ENCODE measurements at places on chromosomes 1 and 21.

GRCh38 chr1:84947536-84948410, 49.1 kb downstream of the MCOLN2 start:
- no peak for DNase-seq

- no peak for DNase-seq
Observed at GRCh38 chr1:47717341-47717740, 279.5 kb downstream of the FOXD2 start.

DNA sequence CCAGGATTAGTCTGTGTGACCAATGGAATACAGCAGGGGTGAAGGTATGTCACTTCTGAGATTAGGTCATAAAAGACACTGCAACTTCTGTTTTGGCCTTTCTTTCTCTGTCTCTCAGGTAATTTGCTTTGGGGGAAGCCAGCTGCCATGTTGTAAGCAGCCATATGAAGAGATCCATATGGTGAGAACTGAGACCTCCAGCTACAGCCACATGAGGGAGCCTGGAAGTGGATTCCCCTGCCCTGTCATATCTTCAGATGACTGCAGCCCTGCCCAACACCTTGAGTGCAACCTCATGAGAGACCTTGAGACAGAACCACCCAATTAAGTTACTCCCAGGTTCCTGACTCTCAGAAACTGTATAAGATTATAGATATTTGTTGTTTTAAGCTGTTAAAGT, 70.1 kb upstream of the ESRRG start:
- DNase-seq, result no peak

DNA sequence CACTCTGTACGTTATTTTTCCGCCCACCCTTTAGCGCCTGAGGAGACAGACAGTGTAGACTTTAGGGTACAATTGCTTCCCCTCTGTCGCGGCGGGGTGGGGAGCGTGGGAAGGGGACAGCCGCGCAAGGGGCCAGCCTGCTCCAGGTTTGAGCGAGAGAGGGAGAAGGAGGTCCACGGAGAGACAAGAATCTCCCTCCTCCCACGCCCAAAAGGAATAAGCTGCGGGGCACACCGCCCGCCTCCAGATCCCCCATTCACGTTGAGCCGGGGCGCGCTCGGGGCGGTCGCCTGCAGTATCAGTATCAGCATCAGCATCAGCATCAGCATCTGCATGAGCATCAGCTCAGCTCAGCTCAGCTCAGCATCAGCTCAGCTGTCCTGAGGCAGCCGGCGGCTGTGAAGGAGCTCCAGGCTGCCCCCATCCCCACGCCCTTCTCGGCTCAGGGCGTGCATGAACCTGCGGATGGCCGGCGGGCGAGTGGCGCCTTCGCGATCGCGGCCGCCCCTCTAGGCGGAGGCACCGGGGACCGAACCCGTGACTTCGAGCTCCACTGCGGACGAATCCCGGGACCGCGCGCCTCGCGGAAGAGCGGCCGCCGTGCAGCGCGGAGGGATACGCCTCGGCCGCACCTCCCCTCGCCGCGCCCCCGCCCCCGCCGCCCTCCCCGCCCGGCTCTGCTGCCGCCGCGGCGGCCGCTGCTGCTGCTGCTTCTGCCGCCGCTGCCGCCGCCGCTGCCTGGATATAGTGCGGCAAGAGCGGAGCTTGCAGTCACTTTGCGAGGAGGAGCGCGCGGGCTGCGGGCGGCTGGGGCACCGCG, at the start of gene NCAM2:
NCAM2 (plus strand) TSS at position 774 of the 820 bp plus-strand sequence.
- DNase-seq, result peak; percentile 95

Measured in fibroblast of gingiva (primary cell).